Activated gamma-delta T cell (primary cell): ENCODE measurements at places on chromosomes 3 and 15.

DNA sequence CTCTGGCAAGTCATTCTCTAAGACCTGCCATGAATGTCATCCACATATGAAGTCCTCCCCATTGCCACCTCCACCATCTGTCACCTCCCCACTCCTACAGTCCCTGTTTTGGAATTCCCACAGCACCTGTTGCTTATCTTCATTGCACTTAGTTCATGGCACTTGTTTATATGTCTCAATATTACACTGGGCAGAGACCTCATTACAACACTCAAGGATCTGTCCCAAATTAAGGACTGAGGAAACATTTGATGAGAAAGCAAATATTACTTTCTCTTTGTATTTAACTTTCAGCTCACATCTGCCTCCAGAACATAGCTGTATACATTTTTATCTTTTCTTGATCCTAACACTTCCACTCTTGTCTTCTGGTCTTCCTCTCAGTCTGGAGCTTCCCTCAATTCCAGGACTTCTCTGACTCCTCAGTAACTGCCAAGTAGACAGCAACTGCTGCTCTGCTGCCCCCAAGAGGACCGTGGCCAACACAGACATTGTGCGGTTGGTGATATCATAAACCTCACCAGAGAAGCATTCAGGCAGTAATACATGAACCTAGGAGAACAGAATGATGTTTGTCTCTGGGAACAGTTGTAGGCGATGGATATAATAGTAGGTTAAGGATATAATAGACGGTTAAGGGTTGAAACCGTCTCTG is 45.0 kb upstream of the FGF12 start:
- no peak for DNase-seq

DNA sequence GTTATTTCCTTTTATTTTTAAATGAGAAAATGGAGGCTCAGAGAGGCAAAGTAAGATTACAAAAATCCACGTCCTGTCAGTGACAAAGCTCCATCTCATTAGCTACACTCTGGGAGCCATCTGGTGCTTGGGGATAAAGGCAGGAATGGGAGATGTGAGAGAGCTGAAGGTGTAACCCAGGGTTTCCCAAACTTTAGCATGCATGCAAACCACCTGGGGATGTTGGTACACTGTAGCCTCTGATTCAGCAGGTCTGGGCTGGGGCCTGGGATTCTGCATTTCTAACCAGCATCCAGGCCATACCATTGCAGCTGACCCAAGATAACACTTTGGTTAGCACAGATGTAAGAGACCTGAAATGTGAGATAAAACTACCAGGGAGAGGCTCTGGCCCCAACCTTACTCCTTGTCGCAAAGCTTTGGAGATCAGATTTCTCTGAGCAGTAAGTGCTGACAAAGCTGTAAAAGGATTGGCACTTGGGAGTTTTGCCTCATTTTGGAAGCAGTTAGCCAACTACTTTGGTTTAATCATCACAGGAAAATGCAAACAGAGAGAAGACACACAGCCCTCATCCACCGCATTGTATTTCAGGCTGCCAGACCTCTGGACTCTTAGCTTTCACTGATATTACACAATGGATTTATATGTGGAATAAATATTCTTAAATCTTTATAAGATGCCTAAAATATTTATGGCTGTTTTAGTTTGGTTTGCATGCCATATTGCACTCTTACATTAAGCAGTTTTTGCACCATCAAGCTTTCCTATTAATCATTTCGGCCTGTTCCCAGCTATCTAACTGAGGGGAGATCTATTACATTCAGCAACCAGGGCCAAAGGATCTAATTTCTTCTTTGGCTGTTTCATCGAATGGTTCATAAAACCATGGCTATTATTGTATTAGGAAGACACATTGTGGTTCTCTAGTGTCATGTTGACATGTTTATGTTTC is 263.0 kb downstream of the EBLN2 start:
- DNase-seq: no peak

GRCh38 chr3:99869621-99870020 is 52.0 kb downstream of the CMSS1 start:
- no peak for DNase-seq

GRCh38 chr15:84599906-84600305 is 903 bp upstream of the ZSCAN2 start:
- no peak for DNase-seq

- no peak for DNase-seq
Measured at GRCh38 chr15:52960283-52960682, 170.1 kb upstream of the ONECUT1 start.

DNA sequence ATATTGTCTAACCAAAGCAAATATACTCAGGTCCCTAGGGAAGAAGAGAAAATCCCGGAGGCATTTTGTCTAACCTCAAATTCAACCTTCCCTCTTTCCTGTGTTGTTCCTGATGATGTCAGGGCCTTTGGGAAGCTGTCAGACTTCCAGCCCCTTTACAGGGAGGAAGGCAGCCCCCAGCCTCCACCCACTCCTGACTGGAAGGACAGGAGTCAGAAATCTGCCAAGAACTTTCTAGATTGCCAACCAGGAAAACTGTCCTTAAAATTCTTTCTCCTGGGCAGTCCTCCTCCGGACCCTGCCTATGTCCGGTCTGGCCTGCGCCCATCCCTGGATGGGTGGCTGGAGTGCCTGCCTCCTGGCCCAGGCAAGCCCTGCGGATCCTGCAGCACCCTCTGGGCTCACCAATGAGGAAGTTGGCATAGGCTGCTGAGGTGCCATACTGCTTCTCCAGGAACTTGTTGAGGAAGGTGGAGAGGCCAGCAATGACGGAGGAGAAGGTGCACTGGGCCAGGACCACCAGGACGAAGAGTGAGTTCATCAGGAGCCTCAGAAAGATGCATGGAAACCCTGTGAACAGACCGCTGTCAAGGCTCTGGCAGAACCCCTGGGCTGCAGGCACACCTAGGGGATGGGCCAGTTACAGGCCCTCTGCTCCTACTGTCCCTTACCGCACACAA is 52.6 kb upstream of the RAB6B start:
- DNase-seq: no peak
